ENCODE measurements at places on chromosomes 4 and X. TPM values are rescaled to one million over a fixed set of nuclear protein-coding genes. Genes with fewer than 3 reads are reported as not detected.

The PDGFC gene
- total RNA-seq = not detected

The TLR1 gene
- total RNA-seq = 1.5 TPM

The USP46 gene
- 2.8 TPM for total RNA-seq

The CNKSR2 gene
- total RNA-seq = 9.4 TPM

The NIPAL1 gene
- 1.1 TPM for total RNA-seq

The UGT2B11 gene
- not detected for total RNA-seq

The VSIG4 gene
- 0.23 TPM for total RNA-seq

The SCML2 gene
- total RNA-seq = 3.1 TPM

The NDUFB11 gene
- 89.8 TPM for total RNA-seq

The TEX13C gene
- total RNA-seq = not detected

The ZXDA gene
- 3.2 TPM for total RNA-seq

The SHROOM3 gene
- not detected for total RNA-seq

The SRPX2 gene
- not detected for total RNA-seq

The AWAT2 gene
- not detected for total RNA-seq

The SULT1B1 gene
- total RNA-seq = 1.1 TPM

The CLTRN gene
- total RNA-seq = 0.58 TPM

The PPBP gene
- not detected for total RNA-seq

The POU3F4 gene
- total RNA-seq = not detected

The NDP gene
- not detected for total RNA-seq

The RASGEF1B gene
- total RNA-seq = 6.1 TPM

The CYSLTR1 gene
- 0.45 TPM for total RNA-seq

The ANAPC4 gene
- 31.4 TPM for total RNA-seq

The CT45A2 gene
- not detected for total RNA-seq

The TMA16 gene
- 58.4 TPM for total RNA-seq

All from activated CD8-positive, alpha-beta T cell treated with anti-CD3 and anti-CD28 coated beads for 36 hours (primary cell).